MG63 (cell line): ENCODE measurements at places on chromosomes 5 and 9.

DNA sequence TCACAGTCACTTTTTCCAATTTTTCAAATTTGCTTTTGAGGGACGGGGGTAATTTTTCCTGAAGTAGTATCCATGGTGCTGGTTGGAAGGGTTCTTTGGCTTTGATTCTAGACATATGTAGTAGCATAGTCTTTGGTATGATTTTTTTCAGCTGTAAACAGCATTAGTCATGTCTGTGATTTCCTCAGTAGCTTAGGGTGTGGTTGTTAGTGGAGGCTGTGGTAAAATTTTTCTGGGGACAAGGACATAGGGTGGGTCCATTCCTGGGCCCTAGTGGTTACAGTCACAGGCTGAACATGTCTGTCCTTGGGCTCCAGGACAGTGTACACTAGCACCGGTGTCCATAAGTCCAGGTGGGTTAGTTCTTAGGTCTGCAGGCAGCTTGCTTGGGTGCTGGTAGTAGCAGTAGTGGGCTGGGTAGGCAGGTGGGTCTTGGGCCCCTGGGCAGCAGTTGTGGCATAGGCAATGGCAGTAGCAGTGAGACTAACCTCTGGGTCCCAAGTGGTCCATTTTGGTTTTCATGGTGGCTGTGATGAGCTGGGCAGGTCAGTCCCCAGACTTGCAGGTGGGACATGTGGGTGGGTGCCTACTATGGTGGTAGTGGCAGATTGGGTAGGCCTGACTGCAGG, 100.0 kb upstream of the CXCL14 start:
- DNase-seq: no peak

DNA sequence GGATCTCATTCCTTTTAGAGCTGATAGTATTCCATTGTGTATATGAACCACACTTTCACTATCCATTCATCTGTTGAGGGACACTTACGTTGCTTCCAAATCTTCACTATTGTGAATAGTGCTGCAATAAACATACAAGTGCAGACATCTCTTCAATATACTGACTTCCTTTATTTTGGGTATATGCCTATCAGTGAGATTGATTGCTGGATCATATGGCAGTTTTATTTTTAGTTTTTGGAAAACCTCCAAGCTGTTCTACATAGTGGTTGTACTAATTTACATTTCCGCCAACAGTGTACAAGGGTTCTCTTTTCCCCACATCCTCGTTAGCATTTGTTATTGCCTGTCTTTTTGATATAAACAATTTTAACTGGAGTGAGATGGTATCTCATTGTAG, 33.8 kb upstream of the LECT2 start:
- DNase-seq: no peak

DNA sequence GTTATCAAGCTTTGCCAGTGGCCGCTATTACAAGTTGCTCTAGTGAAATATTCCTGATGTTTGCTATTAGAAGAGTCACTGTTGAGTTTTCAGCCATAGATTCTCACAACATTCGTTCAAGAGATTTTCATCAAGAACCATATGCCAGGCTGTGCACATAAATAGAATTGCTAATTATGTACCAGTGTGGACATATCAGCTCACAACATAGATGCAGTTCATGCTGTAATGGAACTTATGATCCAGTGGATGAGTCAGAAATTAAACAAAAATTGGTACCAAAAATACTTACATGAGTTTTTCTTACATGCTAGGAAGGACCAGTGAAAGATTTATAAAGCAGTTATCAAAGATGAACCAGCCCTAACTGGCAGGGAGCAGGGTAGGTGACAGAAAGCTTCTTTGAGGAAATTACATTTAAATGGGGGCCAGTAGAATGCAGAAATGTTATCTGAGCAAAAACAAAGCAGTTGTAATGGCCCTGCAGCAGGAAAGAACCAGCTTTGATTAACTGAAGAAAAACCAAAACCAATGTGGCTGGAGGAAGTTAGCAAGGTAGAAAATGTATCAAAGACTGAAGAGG, 404.2 kb downstream of the DNAH5 start:
- DNase-seq: no peak

DNA sequence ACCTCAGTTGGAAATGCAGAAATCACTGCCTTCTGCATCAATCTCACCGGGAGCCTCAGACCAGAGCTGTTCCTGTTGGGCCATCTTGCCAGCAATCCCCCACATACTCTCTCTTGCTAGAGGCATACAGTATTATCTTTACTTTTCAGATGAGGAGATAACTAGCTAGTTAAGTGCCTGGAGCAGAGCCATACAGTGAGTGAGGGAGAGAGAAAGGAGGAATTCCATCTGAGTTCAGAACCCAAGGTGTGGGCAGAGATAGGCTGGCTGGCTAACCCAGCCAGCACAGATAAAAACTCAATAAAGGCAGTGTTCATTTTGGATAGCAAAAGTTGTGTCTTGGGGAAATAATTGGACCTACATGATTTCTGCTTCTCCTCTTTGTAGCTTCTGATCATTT, 268.0 kb upstream of the KIF2A start:
- DNase-seq: no peak

DNA sequence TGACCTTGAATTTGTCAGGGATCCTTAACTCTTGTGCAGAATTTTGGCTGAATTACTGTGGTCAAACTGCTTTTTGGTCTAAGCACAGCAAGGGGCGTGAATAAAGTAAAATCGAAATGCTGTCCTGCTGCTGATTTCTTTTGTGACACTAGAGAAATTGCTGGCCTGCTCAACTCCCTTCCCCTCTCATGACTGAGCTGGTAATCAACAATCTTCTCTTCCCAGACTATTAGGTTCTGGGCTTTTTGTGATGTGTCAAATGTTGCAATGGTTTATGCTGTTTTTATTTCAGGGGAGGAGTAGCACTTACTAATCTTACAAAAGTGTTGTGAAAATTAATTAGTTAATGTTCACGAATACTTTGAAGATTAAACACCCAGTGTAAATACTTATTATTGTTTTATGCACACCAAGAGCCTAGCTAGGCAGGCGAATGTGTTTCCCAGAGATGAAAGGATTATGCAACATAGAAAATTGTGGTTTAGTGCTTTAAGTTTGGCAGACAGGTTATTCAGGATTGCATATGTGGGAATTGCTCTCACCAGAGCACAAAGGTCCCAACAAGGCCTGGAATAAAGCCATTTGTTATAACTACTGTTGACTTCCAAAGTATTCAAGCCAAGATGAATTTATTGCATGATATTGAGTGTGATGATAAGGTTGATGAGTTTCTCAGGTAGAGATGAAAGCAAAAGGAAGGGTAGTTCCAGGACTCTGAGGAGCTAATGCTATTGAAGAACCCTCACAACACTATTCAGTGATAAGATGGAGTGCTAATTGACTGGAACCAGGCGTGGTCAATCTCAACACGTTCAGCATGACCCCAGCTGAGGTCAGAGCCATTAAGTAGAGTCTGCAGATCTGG, 280.7 kb upstream of the ZNF608 start:
- DNase-seq: no peak

DNA sequence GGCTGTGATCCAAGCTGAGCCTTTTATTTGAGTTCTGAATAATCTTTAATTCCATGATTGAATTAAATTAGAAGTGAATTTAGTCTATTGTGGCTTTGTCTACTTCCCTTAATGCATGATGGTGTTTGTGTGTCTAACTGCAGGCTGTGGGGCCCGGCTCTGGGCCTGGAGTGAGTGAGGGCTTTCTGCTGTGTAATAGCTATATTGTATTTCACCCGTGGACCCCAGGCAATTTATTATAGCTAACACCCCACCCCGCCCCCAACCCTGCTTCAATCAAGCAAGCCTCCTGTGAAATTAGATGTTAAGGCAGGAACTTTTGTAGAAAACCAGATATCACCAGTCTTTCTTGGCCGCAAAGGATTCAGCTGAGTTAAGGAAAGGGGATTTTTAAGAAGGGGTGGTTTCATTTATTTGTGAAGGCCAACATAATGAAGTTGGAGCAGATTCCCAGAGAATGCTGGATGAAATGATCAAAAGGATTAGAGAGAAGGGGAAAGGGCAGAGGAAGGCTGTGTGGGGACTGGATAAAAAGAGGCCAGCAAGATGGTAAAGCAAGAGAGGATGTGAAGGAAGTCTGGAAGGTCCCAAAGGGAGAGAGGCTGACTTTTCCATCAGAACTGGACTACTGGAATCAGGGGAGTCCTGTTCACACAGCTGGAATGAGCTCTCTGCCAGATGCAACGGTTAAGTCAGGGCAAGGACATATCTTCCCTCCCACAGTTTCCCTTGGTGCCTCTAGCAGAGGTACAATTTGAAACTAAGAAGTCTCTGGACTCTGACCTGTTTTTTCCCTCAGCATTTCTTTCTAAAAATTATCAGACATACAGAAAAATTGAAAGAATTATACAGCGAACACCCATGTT, 125.3 kb upstream of the SAP30L start:
- DNase-seq: no peak

DNA sequence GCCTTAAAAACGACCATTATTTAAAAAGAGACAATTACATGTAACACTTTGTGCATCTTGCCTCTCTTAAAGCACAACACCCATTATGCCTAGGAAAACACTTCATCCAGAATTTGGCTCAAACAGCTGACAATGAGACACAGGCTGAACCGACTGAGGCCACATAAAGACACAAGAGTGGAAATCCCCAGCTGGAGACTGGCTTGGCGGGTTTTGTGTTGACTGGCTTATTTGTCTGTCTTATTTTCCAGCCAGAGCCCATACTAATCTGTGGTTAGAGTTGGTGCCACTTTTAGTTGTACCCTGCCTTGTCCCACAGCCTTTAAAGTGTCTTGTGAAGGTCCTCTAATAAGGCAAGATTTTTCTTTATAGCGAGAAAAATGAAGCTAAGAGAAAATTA, 21.2 kb downstream of the TRIM14 start:
- no peak for DNase-seq

- no peak for DNase-seq
Measured at GRCh38 chr5:180491496-180491895, 2.7 kb upstream of the CNOT6 start.

- no peak for DNase-seq
Measured at GRCh38 chr5:1827886-1828397, 26.7 kb downstream of the NDUFS6 start.

GRCh38 chr9:127910613-127911205, 6.1 kb downstream of the ST6GALNAC4 start:
- DNase-seq: peak; percentile 36

DNA sequence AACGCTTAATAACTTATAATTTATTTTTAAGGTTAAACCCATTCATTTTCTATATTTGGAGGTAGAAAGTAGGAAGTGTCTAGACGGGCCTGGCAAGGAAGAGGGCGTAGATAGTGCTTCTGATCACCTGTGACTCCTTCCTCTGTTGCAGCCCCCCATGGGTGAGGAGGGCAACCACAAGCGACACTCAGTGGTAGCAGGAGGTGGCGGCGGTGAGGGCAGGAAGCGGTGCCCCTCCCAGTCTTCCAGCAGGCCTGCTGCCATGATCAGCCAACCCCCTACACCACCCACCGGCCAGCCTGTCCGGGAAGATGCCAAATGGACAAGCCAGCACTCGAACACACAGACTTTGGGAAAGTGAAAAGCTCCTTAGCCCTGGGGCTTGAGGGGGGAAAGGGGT, 36.7 kb downstream of the FAXDC2 start:
- DNase-seq: no peak

- DNase-seq: peak; percentile 91
Measured at GRCh38 chr9:110745676-110746075, 77.1 kb downstream of the MUSK start.

- no peak for DNase-seq
Measured at GRCh38 chr5:17860660-17861315, 226.5 kb downstream of the TAF11L14 start.

- peak; percentile 84 for DNase-seq
Measured at GRCh38 chr9:133990366-133991213, 1.5 kb downstream of the VAV2 start.

GRCh38 chr5:124627815-124628595, 118.4 kb downstream of the ZNF608 start:
- peak; percentile 31 for DNase-seq

GRCh38 chr5:124438026-124438902, 308.2 kb downstream of the ZNF608 start:
- no peak for DNase-seq
